ENCODE measurements at places on chromosomes 16 and 17.

DNA sequence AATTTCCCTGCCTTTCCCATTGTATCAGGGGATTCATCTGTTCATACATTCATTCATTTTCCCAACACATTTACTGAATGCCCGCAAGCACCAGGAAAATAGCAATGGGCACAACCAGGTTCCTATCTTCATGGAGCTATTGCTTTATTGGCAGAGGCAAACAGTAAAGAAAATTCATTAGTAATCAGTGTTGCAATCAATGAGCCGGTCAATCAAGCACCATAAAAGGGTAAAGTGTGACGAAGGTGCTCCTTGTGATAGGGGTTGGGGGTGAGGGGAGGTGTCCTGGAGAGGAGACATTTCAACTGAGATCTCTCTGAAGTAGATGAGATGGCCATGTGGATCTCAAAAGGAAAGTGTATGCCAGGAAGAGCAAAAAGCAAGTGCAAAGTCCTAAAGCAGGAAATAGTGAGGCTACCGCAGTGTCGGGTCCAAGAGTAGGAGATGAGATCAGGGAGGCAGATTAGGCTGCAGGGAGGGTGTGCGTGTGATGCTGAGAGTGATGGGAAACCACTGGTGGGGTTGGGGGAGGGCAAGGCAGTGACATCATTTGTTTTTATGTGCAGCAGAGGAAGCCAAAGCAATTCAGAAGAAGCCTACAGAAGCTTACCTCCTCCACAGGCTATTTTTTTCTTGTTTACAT is 28.4 kb downstream of the CDH13 start:
- no peak for DNase-seq

GRCh38 chr17:14334276-14334840 is 33.5 kb downstream of the HS3ST3B1 start:
- DNase-seq = no peak

DNA sequence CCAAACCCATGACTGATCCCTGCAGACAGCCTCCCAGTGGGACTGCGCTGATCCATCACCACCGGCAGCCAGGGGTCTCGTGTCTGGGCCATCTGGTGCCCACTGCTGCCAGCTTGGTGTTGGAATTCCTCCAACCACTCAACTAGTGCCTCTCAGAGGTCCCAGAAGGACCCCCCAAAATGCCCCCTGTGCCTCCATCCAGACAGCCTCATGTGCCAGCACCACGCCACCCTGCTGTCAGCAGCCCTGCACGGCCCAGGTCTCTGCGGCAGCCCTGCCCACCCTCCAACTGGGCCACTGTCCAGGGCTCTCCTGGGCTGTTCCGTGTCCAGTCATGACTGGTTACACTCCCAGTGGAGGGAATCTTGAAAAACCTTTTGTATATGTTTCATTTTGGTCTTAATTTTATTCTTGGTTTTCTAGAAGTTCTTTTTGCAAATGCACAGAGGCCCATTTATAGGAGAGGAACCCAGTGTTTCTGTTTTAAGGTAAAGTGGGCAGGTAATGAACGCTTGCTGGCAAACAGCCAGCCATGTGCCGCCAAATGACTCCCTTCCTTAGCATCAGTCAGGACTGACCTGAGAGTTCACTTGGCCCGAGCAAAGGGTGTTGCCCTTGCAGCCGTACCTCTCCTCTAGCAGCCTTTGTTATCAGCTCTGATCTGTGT is 34.6 kb downstream of the GRIN2C start:
- no peak for DNase-seq

GRCh38 chr17:64500487-64500859 is 3.6 kb upstream of the POLG2 start:
- DNase-seq = no peak

DNA sequence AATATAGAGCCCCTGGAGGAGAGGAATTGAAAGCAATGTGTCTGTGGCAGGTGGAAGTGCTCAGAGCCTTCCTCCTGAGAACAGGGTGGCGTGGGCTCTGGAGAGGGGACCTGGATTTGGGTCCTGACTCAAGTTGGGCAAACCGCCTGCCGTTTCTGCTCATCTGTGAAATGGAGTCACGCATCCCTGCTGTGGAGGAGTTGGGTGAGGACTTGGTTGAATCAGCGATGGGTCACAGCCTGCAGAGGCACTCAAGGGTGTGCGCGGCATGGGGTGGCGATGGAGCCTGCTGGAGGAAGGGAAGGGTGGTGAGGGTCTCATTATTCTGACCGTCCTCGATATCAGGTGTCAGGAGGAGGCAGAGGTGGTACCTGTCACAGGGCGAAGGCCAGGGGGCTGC is 3.1 kb downstream of the ADAD2 start:
- DNase-seq = no peak

GRCh38 chr16:5166486-5166885 is 68.9 kb upstream of the EEF2KMT start:
- no peak for DNase-seq

DNA sequence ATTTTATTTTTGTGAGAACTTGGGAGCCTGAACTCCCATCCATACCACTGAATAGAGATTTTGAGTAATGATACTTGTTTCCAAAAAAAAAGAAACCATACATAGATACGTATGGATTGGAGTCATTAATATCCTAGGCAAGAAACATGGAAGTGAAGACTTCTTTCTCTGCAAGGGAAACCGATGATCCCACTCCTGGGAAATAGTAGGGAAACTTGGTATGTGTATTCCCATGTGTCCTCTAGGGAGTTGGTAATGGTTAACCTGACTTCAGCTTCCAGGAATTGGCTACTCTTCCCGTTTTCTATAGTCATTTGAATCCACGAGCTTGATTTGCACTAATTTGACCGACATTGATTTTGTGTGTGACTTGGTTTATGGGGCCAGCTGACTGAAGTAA is 5.4 kb downstream of the FUS start:
- no peak for DNase-seq

- peak; percentile 97 for DNase-seq
Observed at GRCh38 chr17:35747540-35748017, 5.5 kb downstream of the GAS2L2 start.

GRCh38 chr16:383326-384051 is 1.7 kb upstream of the PGAP6 start:
- no peak for DNase-seq

DNA sequence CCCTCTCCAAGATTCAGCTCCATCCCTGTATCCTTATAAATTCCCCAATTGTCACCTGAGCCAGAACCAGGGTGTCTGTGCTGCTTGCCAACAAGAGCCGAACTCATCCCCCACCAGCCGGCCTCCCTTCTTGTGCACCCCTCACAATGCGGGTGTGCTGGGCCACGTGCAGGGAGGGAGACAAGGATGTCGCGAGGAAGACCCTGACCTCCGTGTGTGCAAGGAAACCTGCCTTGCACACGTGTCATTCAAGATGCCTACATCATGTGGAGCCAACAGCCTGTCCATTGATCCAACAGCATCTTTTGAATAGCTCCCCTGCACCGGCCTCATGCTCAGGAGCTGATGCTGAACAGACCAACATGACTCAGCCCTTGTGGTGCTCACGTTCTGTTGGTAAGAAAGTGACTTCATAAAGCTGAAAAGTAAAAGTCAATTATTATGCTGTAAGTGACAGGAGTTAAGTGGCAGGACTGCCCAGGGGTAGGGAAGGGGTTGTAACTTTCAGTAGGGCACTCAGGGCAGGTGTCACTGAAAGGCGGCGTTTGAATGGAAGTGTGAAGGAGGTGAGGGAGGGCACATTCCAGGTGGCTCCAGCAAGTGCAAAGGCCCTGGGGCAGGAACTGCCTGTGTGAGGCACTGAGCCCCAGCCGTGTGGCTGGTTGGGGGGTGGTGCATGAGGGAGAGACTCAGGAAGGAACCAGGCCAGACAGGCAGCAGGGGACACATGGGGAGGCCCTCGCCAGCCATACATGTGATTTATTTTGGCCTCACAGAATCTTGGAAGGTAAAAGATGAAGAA is 302.2 kb downstream of the FOXL1 start:
- DNase-seq = no peak

DNA sequence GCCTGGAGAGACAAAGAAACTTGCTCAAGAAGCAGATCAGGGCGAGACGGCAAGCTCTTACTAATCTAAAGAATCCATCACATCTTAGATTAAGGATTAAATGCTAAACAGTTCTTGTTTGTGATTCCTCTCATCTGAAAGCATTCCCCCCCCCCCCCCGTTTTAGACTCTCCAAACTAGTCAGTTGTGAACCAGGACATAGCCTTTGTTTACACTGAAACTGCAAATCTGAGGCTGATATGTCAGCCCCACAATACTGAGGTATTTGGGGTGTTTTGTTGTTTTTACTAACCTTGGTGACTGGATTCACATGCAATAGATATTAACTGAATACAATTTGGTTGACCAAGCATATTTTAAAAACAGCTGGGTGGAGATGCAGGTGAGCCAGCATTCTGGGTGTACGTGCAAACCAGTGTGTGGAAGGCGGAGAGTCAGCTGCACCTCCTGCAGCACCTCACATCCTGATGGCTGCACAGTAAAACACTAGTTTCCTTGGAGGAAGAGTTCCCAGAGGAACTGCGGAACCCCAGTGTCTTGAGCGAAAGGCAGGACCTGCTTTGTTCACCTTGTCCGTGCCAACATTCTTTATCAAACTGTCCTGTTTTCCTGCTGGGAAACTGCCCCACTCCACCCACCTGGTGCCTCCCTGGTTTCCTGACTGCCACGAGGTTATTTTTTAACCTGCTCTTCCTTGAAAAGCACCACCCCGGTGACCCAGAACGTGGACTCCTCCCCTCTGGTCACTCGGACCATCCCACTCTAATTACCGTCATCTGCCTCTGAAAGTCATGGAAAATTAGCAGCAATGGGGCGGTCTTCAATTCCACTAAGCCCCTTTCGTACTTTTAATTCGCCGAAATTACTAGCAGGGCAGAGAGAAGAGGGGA is 1.2 kb upstream of the YPEL2 start:
- peak; percentile 74 for DNase-seq

DNA sequence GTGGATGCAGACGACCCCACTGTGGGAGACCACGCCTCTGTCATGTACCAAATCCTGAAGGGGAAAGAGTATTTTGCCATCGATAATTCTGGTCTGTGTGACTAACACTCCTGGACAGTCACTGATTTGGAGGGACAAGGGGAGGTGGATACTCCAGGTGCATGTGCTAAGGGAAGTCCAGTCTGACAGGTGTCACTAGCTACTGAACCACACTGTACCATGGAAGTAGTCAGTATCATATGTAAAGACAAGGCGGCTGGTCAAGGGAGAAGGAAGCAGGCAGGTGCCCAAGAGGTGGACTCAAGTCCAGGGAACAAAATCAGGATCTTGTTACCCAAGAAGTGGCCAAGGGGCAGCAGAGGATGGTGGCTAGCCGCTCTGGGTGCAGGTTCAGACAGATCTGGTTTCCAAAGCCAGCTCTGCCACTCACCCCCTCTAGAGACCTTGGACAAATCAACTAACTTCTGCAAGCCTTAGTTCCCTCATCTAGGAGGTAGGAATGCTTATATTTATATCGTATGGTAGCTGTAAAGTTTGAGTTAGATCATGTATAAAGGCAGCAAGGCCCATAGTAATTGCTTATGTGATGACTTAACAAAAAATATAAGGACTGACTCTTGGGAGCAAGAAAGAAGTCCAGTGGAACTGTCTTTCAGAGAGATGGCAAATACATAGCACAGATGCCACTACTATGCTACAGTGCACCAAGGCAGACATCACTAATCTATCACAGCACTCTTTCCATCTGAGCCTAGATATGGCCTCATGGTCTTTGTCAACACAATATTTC is 22.1 kb downstream of the CDH5 start:
- DNase-seq = no peak

DNA sequence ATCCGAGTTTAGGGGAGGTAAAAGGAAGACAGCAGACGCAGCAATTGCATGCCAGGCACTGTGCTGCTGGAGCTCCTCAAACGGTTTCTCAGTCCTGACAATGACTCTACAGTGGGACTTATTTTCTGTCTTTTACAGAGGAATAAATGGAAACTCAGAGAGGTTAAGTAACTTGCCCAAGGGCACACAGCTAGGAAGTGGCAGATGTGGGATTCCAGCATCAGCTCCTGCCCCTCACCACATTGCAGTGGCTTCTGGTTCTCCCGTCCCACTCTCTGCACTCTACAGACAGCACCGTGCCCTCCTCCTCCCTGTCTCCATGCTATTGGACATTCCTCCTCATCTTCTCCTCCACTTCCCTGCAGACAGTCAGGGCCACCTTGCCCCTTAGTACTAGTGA is 74.2 kb upstream of the KSR1 start:
- no peak for DNase-seq
